Kidney epithelial cell (primary cell): ENCODE measurements at places on chromosomes 7 and 10. TPM values are rescaled to one million over a fixed set of nuclear protein-coding genes. Genes with fewer than 3 reads are reported as not detected.
A peak's percentile ranks its signal among the peaks of the same experiment; 100 is the strongest.

DNA sequence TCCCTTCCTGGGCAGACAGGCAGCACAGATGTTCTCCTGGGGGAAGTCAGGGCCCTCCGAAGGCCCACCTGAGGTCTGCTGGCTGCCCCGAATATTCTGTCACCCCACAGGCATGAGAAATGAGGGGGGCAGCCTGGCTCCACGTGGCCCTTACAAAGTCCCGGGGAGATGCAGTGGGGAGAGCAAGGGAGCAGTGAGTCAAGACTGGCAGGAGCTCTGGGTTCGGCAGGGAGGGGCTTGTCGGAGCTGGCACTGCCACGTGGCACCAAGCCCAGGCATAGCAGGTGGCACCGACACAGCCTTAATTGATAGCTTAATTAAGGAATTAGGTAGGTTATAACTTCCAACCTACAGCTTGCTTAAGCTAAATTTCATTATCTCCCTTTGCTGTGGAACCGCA is 163.9 kb downstream of the USP6NL start:
- DNase-seq = no peak

COMMD3 gene
- 48.1 and 92.4 TPM in 2 replicates for total RNA-seq

DNA sequence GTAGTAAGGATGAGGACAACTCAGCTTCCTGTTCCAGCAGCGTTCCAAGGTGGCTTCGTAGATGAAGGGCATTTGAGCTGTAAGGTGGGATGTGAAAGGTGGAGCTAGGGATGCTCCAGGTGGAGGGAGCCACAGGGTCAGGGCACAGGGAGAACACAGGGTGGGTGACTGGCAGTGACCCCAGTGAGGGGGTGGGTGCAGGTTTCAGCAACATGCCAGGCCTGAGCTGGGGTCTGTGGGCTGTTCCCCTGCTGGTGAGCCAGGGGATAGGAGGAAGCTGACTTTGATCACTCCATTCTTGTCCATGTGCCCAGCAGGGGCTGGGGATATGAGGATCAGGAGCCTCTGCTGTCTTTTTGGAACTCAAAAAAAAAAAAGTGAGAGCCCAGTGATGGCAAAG is 33.2 kb downstream of the CDH23 start:
- no peak for DNase-seq

- no peak for DNase-seq
These were observed 30.7 kb upstream of the AQP1 start for GRCh38 chr7:30880941-30881340.

DNA sequence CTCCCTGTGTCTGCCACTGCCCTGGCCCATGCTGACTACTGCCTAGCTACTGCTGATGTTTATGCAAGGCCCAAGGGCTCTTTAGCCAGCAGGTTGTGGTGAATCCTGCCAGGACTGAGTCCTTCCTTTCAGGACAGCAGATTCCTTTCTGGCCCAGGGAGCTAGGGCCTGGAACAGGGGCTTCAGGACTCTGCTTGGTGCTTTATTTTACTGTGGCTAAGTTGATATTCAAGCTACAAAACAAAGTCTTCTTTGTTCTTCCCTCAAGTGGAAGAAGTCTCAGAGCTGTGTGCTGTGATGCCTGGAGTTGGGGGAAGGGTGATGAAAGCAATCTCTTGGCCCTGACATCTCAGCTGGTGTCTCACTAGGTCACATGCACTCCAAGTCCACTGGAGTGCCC is 66.2 kb upstream of the NME8 start:
- no peak for DNase-seq

DNA sequence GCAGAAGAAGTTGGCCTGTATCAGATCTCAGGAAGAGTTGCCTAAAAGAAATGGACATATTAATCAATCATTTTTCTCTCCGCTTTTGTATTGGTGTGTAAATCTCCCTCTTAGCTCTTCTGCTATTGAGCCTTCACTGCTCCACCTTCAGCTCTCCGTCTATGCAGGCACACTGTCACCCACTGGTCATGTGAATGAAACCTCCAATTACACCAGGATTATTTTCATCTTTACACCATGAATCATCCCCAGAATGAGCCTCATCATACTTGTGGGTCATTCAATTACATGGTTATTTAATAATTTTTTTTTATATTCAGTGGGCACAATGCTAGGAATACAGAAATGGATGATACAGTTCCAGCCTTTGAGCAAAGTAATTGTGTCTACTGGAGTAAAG is 92.6 kb downstream of the LRRC4 start:
- DNase-seq = no peak

- no peak for DNase-seq
These were observed 47.8 kb upstream of the TMEM243 start for GRCh38 chr7:87267239-87267900.

DNA sequence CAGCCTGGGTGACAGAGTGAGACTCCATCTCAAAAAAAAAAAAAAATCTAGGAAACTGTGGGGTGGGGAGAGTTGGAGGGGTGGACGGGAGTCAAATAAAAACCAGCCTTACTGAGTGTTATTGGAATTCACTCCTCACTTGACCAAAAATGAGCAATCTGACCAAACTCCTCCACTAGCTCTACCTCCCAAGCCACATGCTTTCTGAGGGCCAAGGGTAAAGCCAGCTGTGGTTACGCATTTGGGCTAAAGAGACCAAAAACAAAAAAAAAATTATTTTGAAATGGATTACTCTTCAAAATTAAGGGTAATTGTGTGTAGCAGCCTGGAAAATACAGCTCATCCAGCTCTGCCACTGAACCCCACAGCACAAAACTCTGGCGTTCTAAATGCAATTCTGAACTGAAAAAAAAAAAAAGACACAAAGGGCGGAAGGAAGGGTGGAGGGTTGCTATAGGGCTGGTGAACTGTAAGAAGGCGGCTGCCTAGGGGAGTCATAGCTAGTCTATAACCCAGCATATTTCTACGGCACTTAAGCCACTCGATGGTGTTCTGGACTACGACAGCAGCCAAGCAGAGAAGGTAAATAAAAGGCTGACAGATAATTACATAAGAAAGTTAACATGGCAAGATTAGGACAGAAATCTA is 7.8 kb downstream of the ELMO1 start:
- DNase-seq = no peak

DNA sequence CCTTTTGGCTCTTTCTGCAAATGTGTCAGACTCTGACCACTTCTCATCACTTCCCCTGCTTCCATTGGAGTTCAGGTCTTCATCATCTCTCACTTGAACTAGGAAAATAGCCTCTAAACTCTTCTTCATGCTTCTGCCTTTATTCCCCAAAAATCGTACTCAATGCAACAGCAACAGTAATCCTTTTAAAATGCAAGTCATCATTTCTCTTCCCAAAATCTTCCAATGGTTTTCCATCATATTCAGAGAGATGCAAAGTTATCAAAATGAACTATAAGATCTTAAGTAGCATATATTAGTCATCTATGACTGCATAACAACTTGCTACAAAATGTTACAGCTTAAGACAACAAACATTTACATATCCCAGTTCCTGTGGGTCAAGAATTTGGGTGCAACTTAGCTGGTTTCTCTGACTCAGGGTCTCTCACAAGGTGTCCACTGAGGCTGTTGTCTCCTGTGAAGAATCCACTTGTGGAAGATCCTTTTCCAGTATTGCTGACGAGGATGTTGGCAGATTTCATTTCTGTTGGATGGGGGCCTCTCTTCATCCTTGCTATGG is 31.0 kb upstream of the ETV1 start:
- DNase-seq = no peak

SERPINE1 gene
- 229 and 245 TPM in 2 replicates for total RNA-seq

ATRNL1 gene
- total RNA-seq = 5.1 and 11.4 TPM in 2 replicates

DNA sequence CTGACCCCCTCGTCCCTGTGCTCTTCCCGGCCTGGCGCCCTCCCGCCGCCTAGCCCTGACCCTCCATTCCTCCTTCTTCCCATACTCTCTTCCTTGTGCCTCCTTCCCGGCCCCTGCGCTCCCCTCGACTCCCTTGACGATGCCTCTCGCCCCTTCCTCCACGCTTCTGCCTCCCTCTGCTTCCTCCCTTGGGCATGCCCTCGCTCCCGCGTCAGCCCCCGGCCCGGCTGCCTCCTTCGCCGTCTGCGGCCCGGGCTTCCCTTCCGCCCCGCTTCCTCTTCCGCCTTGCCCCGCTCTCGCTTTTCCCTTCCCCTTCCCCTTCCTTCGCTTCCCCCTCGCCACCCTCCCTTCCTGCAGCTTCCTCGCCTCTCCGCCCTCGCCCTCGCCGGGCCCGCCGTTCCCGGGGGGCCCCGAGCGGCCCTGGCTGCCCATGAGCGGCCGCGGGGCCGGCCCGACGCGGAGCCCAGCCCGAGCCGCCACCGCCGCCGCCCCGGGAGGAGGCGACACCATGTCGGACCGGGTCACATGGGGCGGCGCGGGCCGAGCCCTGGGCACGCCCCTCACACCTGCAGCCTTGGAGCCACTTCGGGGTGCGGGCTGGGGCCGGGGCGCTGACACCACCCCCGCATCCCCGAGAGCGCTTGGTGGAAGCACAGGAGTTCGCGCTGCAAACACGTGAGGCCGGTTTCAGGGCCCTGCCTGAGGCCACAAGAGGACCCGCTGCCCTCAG is at the start of gene FBXW4:
TSS of gene FBXW4 (minus strand) at position 497 of the 730 bp plus-strand sequence. CDS start at position 432, 65 bp downstream.
- no peak for DNase-seq

GRCh38 chr7:35015346-35015859 is 21.9 kb downstream of the DPY19L1 start:
- DNase-seq = no peak

DNA sequence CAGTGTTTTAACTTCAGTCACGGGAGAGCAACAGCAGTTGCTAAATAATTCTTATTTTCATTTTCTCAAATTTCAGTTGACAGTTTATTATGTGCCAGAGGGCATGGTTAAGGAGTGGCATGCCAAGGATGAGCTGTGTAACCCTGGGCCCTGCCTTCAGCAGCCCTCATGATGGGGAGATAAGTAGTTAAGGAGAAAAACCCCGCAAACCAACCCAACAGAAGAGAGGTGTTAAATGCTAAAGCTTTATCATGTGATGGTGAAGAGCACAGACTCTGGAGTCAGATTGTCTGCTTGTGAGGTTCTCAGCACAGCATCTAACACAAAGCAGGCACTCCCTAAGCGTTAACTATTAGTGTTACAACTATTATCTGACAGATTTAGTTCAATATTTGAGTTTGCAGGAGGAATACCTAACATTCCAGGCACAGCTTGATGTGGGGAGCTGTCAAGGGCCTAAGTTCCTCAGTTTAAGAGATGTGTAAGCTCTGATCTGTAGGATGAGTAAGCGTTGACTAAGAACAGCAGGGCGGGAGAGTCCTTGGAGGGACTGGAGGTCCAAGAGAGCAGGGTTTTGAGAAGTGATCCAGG is 29.6 kb downstream of the STAM start:
- peak; percentile 58 for DNase-seq

GRCh38 chr10:114544045-114544659 is 113.9 kb downstream of the ABLIM1 start:
- no peak for DNase-seq

- no peak for DNase-seq
These were observed 445.9 kb downstream of the ZNF479 start for GRCh38 chr7:56686276-56686859.

DNA sequence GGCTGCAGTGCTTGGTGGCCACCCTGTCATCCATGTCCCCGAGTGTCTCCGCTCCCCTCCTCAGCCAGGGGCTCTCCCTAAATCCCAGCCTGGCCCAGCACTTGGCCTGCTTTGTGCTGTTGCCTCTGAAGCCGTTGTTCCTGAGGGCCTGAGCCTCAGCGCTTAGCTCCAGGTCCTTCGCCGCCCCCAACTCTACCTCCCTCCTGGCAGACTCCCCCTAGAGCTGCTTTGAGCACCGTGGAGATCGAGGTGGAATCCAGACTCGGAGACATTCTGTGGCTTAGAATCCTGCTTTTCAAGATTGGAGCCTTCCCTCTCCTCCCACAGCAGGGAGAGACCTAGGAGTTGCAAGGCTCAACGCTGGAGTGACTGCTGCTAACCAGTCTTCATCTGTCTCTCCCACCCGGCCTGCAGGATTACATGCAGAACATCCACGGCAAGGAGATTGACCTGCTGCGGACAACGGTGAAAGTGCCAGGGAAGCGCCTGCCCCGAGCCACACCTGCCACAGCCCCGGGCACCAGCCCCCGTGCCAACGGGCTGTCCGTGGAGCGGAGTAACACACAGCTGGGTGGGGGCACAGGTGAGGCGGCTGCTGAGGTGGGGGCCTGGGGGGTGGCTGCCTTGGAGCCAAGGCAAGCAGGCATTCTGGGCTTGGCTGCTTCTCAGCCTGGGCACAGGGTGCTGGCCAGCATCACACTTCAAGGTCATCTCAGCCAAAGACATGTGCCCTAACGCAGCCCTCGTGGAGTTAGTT is 33.3 kb downstream of the GBX1 start:
- DNase-seq = no peak

DNA sequence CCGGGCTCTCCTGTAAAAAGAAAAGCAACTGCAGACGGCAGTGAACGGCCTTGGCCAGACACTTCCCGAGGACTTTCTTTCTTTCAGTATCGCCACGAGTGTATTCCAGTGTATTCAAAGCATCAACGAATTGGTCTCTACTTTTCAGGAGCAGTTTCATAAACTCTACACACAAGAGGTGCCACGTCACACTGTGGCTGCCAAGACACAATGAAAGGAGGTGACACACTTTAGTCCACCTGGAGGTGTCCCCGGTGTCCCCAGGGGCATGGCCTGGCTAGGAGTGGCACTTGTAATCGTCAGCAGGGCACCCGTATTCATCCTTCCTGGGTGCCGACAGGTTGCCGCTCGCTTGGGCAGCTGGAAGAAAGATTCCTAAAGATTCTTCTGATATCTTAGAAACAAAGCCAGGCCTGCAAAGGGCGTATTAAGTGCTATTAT is 5.0 kb downstream of the TNS3 start:
- DNase-seq = no peak

- no peak for DNase-seq
These were observed 24.3 kb downstream of the FAM20C start for GRCh38 chr7:216360-217300.

VAX1 gene
- total RNA-seq = 0.08 TPM in 1 of 2 replicates, not detected in the other

TYW1B gene
- total RNA-seq = 8.4 and 8.7 TPM in 2 replicates

NPSR1 gene
- not detected in 2 replicates for total RNA-seq

GRCh38 chr10:12384906-12385305 is 35.6 kb downstream of the CAMK1D start:
- no peak for DNase-seq

- no peak for DNase-seq
These were observed 82.8 kb downstream of the CACNA2D1 start for GRCh38 chr7:82360591-82361368.

DNA sequence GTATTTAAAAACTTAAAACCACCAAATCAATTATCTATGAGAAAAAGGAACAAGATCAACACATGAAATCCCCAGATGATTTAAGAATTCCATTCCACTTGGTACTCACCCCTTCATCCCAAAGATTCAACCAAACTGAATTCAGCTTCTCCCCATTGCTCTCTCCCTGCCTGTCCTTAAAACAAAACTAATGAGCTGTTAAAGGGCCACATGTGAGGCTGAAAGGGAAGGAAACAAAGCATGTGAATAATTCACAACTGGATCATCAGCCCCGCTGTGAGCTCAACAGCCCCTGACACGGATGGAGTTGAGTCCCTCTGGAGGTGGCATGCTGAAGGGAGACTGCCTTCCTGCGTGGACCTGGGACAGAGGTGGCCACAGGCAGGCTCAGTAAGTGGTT is 32.9 kb downstream of the VOPP1 start:
- no peak for DNase-seq

PRDX3 gene
- 136 and 143 TPM in 2 replicates for total RNA-seq

CALCR gene
- total RNA-seq = not detected in 2 replicates

KCND2 gene
- 0.27 and 0.29 TPM in 2 replicates for total RNA-seq

- no peak for DNase-seq
These were observed 31.6 kb downstream of the CALML5 start for GRCh38 chr10:5467634-5468255.

RAMP3 gene
- total RNA-seq = not detected in 2 replicates
